ENCODE measurements at places on chromosomes 11 and 22.

GRCh38 chr11:1916986-1917522 is 2.4 kb upstream of the TNNT3 start:
- no peak for DNase-seq

DNA sequence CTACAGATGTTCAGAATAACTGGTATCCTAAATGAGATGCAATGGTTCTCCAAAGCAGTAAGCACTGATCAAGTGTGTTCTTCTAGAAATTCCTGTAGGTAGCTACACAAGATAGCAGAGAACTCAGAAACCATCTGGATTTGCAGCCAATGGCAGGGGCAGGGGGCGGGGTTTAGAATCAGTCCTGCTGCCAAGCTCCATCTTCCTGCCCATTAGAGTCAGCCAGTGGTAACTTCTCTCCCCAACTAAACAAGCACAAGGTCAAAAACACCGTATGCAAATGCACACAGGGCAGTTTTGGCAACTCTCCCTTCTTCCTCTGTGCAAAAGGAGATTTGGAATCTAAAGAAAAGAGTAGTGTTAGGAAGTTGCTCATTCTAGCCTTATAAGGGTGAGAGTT is 237.5 kb upstream of the CCDC90B start:
- DNase-seq: peak; percentile 87

- DNase-seq: no peak
These were observed 61.8 kb downstream of the UBASH3B start for GRCh38 chr11:122717264-122717867.

DNA sequence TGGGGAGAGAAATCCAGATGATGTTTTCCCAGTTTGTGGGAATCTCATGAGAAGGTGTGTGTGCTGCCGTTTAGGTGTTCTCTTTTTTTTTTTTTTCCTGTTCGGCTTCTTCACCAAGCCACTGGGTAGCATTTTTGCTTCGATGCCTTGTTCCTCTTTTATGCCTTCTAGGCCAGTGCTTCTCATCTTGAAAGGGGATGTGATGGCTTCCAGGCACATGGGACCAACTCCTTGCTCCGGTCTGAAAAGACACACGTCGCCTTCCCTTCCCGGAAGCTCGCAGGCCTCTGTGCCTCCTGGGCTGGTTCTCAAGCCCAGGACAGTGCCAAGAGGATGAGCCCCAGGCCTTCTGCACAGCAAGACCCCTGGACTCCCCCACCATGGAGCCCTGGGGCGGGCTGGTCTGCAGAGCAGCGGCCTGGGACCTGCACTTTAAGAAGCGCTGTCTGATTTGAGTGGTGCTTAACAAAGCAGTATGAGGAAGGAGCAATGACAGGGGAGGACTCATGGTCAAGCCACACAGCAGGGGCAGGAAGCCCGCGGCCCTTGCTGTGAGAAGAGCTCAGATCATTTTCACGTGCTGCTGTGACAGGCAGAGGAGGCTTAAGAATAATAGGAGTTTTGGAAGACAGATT is 158.8 kb downstream of the MPPED1 start:
- peak; percentile 43 for DNase-seq

Data from NCI-H69 (cell line).